ENCODE measurements at places on chromosomes 12 and 14. TPM values are rescaled to one million over a fixed set of nuclear protein-coding genes. Genes with fewer than 3 reads are reported as not detected.

DNA sequence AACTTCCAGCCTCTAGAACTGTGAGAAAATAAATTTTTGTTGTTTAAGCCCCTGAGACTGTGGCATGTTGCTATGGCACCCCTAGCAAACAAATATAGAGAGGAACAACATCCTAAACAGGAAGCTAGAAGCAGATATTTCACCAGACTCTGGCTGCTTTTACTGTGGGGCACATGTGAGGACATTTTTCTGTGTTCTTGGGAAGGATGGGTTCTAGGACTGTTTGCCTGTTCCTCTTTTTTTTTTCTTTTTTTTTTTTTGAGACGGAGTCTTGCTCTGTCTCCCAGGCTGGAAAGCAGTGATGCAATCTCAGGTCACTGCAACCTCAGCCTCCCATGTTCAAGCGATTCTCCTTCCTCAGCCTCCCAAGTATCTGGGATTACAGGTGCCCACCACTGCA is 4.2 kb upstream of the HRK start:
- DNase-seq: no peak

- no peak for DNase-seq
These were observed 167.8 kb downstream of the TTC7B start for GRCh38 chr14:90648421-90648820.

GRCh38 chr14:33486332-33486890 is 464.5 kb downstream of the EGLN3 start:
- DNase-seq: no peak

GRCh38 chr12:57511588-57512325 is 8.6 kb downstream of the DDIT3 start:
- no peak for DNase-seq

- no peak for DNase-seq
These were observed at the start of gene NEUROD4 for GRCh38 chr12:55019784-55020183. Gene NEUROD4, plus strand, starts transcription at chr12:55019974. Its CDS starts 6,466 bp downstream, at chr12:55026440.

DNA sequence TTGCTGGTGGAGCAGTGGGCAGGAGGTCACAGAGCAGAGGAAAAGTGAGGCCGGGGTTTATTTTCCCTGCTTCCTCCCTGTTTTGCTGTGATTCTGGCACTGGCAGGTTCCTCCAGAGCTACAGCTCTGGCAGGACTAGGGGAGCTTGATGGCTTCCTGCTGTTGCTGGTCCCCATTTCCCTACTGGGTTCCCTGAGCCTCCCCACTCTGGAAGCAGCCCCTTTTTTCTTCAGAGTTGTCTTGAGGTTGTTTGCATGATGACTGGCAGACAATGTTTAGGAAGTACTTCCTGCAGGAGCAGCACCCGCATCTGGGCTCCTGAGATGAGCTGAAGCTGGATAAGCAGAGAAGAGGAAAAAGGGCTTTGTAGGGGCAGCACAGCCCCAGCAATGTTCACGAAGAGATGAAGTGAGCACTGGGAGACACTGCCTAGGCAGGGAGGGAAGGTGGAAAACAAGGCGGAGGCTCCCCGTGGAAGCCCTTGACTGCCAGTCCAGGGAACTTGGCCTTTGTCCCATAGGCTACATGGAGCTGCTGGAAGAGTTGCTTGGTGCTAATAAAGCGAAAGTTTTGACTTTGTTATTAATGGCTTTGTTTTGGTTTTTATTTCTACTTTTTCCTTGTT is 126.9 kb downstream of the SLC38A6 start:
- DNase-seq: no peak

GRCh38 chr14:22491683-22492621 is 97.1 kb downstream of the DAD1 start:
- no peak for DNase-seq

DNA sequence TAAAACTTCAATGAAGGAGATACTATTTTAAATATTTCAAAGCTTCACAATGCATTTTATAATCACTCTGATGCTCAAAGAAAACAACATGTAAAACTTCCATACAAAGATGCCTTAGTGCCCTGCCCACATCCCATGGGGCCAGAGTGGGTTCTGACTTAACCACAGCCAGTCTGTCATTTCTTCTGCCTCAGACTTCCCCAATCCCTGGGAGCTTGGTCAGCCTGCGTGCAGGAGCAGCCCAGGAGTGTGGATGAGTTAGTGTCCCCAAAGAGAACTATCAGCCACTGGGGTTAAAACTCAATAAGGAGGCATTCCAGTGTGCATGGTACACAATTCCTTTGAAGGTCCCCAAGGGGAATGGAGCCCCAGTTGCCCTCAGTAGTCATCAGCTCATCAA is 100.3 kb downstream of the PTCSC3 start:
- no peak for DNase-seq

DNA sequence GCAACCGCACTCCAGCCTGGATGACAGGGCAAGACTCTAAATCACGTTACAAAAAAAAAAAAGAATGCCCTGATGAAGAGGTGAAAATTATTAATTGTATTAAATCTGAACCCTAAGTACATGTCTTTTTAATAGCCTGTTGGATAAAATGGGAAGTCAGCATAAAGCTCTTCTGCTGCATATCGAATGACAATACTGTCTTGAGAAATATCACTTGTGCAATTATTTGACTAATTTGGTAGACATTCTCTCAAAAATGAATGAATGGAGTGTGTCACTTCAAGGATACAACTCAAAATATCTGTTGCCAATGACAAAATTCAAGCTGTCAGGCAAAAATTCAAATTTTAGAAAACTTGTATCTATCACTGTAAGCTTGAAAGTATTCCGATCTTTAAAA is 38.9 kb downstream of the DNAI7 start:
- no peak for DNase-seq

DNA sequence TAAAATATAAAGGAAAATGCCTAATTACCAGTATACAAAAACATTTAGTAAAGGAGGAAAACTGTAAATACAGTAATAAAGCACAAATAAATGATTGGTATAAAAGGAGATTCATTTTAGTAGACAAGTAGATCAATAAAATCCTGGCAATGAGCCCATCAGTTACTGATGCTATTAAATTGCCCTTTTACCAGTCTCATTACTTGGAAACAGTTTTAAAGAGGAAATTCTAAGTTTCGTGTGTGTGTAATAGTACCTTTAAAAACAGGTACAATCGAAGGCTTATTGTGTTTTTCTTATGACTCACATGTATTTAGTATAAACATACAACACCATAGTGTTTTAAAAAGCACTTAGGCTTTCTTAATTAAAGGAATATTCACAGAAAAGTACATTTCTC is 46.4 kb upstream of the SYT10 start:
- DNase-seq: no peak

DNA sequence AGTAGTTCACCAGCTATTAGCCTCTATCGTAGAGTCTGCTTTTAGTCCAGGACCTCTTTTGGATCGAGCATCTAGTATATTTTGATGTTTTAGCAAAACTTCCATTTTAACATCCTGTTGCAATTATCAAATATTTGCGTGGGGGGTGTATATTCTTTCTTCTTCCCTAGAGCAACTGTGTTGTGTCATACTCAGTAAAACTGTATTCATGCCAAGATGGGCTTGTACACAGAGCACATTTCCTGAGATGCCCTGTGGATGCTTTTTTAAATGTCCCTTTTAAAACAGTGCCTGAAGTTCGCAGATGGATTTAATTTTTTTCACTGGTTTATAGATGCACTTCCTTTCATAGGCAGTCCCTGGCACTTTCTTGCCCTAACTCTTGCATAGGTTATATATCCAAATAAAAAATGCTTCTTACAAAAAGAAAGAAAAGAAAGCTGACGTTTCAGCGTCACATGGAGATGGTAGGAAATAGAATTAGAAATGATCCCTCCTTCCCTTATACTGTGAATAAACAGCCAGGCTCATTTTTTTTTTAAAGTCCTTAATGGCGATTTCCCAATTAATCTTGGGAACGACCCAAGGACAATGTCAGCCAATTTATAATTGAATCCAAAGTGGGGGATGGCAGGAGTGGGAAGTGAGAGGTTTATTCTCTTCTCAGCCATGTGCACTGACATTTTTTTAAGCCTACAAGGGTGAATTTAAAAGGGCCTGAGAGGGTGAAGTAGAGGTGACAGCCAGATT is 247.0 kb downstream of the SLC41A2 start:
- DNase-seq: no peak

DNA sequence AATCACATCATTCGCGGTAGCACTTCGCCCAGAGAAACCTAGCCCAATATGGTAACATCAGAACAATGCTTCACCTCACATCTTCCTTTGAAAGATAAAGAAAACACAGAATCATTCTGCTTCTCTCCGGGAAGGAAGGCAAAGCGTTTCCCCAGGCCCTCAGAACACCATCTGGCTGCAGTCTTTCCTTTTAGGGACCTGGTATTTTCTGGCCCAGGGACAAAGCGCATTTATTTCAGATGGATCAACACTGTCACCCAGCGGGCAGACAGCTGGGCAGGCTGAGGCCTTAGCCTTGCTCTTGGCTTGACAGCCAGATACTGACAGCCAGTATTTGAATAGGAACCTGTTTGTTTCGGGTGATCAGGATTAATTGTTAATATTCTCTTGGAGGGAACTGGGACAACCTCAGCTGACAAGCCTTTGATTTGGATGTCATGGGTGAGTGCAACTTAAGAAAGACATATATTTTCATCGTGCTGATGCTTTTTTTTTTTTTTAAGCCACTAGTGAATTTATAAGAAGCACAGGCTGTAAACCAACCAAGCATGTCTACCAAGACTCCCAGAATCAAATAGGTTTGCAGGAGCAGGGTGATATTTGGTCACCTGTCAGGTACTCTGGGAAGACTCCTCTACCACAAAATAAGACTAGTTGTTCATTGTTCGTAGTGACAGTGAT is 118.9 kb downstream of the VEZT start:
- peak; percentile 89 for DNase-seq

GRCh38 chr14:85063747-85064146 is 466.2 kb upstream of the FLRT2 start:
- DNase-seq: no peak

DNA sequence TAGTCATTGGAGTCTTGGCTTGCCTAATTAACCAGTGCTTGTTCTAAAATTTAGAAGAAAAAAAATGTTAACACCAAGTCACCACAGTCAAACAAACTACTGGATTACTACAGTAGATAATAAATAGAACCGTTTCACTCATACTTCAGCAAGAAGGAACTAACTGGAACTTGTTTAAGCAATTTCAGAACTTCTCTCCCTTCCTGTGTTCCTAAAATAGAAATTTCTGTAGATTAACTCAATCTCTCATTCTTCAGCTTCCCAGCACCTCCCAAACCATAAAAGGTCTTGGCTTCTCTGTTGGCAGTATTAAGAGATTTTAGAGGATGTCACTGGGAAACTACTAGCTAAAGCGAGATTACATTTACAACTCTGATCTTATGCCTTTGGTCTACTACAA is 18.6 kb downstream of the GNS start:
- DNase-seq: no peak

- no peak for DNase-seq
These were observed 1.2 kb downstream of the CNOT2 start for GRCh38 chr12:70244409-70244808.

DNA sequence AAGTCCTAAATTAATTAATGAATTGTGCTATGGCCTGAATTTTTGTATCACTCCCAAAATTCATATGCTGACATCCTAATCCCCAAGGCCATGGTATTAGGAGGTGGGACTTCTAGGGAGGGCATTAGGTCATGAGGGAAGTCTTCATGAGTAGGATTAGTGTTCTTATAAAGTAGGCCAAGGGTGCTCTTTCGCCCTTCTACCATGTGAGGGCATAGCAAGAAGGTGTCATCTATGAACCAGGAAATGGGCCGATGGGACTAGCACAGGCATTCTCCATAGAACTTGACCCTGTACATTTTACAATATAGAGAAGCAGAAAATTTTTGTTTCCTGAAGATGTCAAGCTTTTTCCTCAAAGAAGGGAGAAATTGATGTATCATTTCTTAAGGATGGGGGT is 12.5 kb downstream of the SYT10 start:
- no peak for DNase-seq

GRCh38 chr12:4490973-4491372 is 45.4 kb upstream of the FGF6 start:
- no peak for DNase-seq

- no peak for DNase-seq
These were observed 22.0 kb downstream of the TTC9 start for GRCh38 chr14:70663707-70664179.

GRCh38 chr14:101181446-101182313 is 278.2 kb upstream of the RTL1 start:
- DNase-seq: no peak

The HOXC10 gene
- total RNA-seq: not detected

The GYS2 gene
- total RNA-seq: not detected

The FICD gene
- total RNA-seq: 2.9 TPM

The KRT77 gene
- not detected for total RNA-seq

The GPR162 gene
- 13.0 TPM for total RNA-seq

The NELL2 gene
- total RNA-seq: 14.7 TPM

The HCFC2 gene
- total RNA-seq: 35.7 TPM

The MFAP5 gene
- total RNA-seq: 121 TPM

The SERPINA9 gene
- total RNA-seq: not detected

The CEP128 gene
- total RNA-seq: 16.6 TPM

The COX8C gene
- total RNA-seq: not detected

The TMTC1 gene
- 61.5 TPM for total RNA-seq

The KLRK1 gene
- 0.33 TPM for total RNA-seq

The OR6C2 gene
- total RNA-seq: not detected

The SLC39A2 gene
- total RNA-seq: not detected
